Putamen (tissue), 1 donor: ENCODE measurements at places on chromosomes 3 and 15.

GRCh38 chr3:124441766-124442165 lies 288.5 kb upstream of the UMPS start:
- DNase-seq = no peak

- peak; percentile 82 for DNase-seq
Observed at GRCh38 chr15:77577366-77577950, 55.3 kb downstream of the LINGO1 start.

GRCh38 chr15:89575656-89576416 lies 567 bp downstream of the TICRR start:
- DNase-seq = no peak

DNA sequence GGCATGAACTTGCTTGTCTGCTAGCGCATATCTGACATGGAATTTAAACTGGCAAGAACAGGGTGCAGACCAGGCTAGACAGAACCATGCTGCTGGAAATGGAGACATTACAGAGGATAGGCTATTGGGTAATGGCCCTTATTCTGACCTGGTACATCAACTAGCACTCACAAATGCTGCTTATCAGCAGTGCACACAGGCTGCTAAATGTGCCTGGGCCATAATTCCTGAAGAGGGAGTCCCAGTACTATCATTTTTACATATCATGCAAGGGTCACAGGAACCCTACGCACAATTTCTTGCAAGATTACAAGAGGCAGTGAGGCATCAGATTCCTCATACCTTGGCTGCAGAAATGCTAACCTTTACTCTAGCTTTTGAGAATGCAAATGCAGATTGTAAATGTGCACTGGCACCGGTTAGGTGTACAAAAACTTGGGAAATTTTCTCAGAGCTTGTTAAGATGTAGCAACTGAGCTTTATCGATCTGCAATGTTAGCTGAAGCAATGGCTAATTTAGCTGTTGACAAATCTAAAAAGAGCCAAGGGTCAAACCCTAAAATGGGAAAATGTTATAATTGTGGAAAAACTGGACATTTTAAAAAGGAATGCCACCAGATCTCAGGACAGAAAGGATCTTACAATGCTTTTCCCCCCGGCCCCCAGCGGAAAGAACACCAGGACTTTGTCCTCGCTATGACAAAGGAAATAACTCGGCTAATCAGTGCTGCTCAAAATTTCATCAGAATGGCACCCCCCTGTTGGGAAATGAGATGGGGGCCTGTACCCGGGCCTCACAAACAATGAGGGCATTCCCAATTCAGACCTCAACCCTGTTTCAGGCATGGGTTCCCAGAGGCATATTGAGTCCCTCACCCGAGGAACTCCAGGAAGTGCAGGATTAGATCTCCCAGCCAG lies 21.1 kb downstream of the CCRL2 start:
- no peak for DNase-seq

- DNase-seq = peak; percentile 89
Observed at GRCh38 chr15:88932271-88932874, 19.2 kb upstream of the MFGE8 start.

GRCh38 chr3:171054921-171055320 lies 28.4 kb upstream of the SLC2A2 start:
- no peak for DNase-seq

- peak; percentile 33 for DNase-seq
Observed at GRCh38 chr15:62059816-62060112, 483 bp downstream of the VPS13C start.

DNA sequence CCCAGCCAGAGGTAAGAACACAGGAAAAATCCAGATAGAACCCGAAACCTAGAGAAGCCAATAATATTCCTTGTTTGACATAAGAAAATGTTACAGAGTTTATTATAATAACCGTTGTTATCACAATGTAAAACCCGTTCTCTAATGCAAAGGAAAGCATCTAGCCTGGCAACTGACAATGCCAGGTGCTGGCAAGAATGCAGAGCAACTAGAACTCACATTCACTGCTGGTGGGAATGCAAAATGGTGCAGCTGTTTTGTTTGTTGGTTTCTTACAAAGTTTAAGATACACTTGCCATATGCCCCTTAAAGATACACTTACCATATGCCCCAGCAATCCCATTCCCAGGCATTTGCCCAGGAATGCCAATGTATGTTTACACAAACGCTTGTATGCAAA lies 23.4 kb downstream of the VPS39 start:
- DNase-seq = no peak

DNA sequence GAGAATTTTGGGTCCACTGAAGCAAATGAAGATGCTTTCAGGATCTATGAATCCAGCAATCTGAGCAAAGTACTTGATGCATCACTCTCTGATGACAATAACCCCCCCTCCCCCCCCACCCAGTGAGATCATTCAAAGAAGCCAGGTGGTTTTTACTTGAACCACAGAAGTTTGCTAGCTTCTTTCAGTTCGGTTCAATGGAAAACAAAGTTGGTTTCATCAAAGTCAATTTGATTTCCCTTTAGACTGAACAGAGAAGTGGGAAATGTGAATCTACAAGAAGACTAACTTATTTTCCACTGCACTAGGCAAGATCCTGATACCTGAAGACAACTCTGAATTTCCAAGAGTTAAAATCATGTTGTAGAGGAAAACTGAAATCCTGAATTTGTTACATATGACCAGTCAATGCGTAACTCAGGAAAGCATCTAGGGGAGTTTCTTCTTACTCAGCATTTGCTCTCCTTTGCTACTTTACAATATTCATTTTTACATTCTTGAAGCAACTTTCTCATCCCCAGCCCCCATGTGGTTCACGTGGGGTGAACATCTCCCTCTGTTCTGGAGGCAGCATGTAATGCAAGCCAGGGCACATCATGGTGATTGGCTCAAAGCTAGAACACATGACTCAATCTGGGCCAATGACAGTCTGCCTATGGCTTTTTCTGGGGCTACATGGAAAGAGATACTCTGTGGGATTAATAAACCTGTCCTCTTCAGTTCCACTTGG lies 572.6 kb downstream of the FOXP1 start:
- DNase-seq = no peak

DNA sequence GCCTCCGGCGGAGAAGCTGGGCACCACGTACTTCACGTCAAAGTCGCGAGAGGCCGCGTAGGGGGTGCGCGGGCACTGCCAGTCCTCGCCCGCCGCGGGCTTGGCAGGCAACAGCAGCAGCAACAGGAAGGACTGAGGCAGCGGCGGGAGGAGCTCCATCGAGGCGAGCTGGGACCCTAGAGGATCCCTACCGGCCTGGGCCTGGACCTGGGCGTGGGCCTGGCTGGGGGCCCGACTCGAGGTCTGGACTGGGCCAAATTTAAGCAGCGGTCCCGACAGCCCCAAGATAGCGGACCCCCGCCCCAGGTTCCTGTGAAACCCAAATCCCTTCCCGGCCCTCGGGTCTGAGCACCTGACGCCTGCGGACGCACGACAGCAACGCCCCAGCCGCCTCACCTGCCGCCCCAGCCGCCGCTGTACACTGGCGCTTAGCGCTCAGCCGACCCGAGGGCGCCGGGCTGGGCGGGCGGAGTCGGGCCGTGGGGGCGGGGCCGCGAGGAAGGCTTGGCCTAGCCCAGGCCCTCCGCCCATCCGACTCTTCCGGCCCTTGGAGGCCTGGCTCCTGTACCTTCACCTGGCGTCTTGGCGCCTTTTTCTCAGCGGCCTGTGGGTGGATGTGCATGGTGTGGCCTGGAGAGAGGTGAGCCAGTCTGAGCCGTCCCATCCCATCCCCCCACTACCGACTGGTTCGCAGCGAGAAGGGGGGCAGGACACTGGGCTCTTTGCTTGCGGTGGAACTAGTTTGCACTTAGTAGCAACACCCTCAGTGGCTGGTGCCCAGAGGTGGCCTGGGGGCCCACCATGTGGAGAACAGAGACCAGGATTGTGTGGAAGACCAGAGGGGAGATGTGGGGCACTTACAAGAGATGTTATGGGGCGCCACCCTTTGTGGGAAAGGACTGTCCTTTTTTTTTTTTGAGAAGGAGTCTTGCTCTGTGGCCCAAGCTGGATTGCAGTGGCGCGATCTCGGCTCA lies at the start of gene MST1R:
MST1R (minus strand) TSS at position 423 of the 974 bp plus-strand sequence; CDS start at position 159, 264 bp downstream.
- no peak for DNase-seq

DNA sequence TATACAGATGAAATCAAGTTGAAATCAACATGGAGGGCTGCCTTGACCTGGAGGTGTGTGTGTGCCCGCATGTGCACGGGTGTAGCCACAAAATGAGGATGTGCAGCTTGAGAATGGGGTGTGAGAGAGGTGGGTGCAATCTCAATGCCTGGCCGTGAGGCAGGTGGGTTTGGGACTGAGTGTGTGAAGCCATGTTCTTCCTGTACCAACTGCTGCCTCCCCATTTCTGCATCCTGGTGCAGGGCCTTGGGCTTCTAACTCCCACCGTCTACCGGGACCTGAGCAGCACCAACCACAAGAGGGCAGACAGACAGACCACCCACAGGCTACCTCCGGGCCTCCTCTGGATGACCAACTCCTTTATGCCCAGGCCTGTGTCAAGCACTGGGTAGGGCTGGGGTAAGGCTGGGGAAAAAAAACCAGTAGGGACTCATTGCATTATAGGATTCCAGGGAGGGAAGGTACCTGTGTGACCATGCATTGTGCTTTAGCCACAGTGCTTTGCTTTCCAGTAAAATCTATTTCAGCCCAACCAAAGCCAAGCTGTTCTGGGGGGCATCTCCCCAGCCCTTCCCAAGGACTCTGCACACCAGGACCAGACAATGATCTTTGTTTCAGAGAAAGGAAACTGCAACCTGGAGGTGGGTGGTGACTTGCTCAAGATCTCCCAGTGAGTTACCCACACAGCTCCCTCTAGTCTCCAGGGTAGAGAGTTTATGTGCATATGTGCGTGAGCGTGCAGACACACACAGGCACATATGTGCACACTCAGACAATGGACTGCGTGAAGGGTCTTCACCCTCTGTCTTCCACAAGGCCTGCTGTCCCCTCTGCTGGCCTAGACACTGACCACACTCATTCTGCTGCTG lies 162.2 kb upstream of the TLE3 start:
- DNase-seq = no peak

- DNase-seq = no peak
Observed at GRCh38 chr15:78434134-78434533, 3.9 kb upstream of the IREB2 start.

- no peak for DNase-seq
Observed at GRCh38 chr15:41507820-41508290, 5.8 kb downstream of the LTK start.

- DNase-seq = no peak
Observed at GRCh38 chr3:107369791-107370190, 7.4 kb upstream of the CCDC54 start.

DNA sequence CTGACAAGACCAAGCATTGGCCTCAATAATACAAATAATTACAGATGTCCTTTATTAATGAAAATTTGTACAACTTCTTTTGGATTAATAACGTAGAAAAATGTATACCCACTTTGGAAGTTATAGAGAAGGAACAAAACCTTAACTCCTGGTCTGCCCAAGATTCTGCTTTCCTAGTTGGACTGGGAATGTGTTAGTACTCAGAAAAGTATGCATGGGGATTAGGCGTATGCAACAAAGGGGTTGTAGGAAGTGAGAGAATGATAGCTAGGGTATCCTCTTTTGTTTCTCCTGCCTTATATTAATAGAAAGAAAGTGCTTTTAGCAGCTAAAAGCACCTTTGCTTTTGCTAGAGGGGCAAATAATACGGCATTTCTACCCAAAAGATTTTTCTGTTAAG lies 116.2 kb upstream of the LRRFIP2 start:
- DNase-seq = no peak

DNA sequence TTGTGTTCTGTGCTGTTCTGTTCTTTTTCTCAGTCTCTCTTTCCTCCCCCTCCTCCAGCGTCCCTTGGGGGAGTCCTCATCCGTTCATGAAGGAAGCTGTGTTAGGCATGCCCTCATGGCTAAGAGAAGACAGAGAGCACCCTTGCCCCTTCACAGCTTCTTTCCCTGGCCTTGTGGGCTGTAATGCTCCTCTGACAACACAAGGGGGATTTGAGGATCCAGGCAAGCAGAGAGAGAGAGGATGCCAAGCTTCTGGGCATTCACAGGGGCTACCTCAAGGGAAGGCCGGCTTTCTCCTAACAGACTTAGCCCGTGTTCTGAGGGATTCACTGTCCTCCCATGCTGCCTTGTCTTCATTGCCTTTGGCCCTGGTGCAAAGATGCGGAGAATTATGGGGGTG lies 389.5 kb downstream of the LRTM1 start:
- no peak for DNase-seq

DNA sequence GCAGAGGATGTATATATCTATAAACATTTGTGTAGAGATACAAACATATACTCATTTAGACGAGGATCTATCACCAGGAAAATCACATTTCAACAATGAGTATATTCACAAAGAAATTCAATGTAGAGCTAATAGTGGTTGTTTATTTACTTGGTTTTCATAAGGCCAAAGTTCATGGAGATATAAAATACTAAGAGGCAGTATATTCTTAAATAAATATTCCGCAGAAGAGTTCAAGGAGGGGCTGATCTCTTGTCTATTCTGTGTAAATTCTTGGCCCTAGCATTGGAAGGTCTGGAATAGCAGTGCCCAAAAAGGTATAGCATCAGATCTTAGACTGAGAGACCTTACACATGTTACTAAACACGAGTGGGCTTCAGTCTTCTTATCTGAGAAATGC lies 122.1 kb downstream of the EDEM1 start:
- DNase-seq = no peak

DNA sequence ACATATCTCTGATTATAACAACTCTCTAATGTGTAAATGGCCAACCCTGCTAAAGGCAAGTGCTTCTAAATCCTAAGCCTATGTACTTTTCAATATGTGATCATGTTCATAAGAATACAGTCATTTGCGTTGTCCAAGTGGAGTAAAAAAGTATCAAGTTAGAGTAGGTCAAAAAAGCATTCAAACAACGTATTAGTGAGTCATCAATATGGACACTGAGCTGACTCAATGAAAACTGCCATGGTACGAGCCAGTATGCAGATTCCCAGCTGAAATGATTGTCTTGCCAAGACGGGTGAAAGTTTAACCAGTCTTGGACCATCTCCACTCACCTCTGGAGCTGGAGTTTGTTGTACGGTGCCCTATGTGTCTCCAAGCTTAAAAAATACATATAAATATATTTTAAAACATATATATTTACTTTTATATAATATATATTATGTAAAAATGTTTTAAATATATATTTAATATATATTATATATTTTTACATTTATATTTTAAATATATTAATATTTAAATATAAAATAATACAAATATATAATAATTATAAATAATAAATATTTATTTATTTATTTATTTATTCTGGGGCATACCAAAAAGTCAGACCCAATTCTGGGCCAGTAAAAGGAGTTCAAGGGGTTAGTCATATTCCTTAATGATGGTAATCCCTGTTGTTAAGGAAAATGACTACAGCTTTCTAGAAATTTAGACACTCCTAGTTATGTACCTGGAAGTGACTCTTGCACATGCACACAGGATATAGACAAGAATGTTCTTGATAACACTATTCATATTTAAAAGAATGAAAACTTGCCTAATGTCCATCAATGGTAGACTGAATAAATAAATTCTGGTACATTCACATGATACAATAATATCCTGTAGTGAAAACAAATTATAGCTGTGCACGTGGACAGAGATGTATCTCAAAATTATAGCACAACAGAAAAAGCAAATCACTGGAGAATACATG lies 27.2 kb downstream of the PLSCR4 start:
- DNase-seq = no peak

GRCh38 chr3:113105093-113105449 lies 106.3 kb upstream of the BOC start:
- peak; percentile 50 for DNase-seq
